ENCODE measurements at places on chromosomes 13 and 19.
A peak's percentile ranks its signal among the peaks of the same experiment; 100 is the strongest.

- no peak for DNase-seq
These were observed 313.4 kb upstream of the DACH1 start for GRCh38 chr13:72180253-72180952.

DNA sequence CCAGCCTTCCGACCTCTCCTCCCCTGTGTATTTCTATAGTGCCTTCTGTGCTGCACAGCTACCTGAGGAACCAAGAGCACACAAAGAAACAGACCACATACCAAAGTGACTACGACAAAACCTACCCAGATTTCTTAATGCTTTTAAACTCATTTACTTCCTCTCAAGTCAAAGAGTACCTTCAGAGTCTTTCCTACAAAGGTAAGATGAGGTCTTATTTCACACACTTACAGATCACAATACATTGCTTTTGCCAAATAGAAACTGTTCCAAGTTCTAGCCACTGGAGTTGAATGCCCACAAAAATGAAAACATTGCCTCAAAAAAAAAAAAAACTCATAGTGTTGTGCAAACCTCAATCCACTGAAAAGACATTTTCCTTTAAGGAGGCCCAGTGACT lies 36.4 kb downstream of the TEX26 start:
- DNase-seq = no peak

DNA sequence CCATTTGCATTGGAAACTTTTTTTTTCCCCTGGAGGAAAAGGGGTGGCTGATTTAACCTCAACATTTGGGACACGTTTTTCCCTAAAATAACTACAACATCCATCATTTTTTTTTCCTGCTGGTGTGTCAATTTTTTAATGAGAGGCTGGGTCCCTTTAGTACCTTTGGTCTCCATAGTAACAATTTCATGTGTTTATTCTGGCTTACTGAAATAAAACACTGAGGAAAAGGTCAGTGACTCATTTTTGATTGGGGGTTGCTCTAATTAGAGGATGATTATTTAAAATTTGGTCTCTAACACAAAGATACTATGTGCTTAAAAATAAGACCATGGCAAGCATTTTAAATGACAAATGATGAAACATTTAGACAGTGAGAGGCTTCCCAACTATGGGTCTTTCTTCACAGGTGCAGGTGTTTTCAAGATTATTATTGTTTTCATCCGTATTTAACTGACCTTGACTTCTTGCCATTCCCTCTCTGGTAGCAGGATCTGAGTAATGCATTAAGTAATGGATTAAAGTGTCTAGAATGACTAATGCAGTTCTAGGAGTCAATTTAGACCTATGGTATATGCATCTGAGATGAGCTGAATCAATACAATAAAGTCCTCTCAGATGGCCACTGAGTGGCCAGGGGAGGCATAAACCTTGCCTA lies 406.4 kb downstream of the KCNRG start:
- no peak for DNase-seq

GRCh38 chr13:85241060-85241459 lies 558.2 kb downstream of the SLITRK6 start:
- DNase-seq = no peak

DNA sequence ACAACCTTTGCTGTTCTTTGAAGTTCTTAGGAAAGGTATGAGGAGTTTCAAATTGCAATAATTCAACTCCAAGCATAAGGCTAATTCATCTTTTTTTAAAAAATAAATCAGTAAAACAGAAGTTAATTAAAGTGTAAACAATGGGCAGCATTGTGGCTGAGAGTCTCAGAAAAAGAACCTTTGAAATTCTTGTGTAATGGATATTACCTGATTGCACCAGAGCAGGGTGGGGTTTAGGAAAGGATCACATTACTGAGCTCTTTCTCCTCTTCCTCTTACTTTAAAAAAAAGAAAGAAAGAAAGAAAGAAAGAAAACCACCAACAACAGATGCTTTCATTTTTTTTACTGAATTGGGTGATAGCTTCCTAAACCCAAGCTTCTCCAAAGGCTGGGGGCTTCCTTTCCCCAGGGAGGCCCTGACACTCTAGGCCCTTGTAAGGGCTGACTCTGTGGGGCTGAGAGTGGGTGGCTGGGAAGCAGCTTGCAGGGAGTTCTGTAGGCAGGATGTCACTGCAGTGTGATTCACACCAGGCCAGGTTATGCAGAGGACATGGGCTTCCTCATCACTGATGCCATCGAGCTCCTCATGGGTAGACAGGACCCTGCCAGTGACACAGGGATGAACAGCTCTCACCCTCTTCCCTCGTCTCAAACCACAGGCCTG lies 564.5 kb downstream of the FGF9 start:
- no peak for DNase-seq

GRCh38 chr19:36041831-36042230 lies 9.2 kb upstream of the CLIP3 start:
- peak; percentile 45 for DNase-seq

- DNase-seq = no peak
These were observed 10.8 kb downstream of the TMEM38A start for GRCh38 chr19:16671652-16672274.

GRCh38 chr19:33227242-33227650 lies 1.6 kb upstream of the SLC7A10 start:
- no peak for DNase-seq

GRCh38 chr19:58279925-58280316 lies 1.2 kb downstream of the ZNF8 start:
- no peak for DNase-seq

- DNase-seq = no peak
These were observed 3.4 kb upstream of the ASPDH start for GRCh38 chr19:50516964-50517703.

GRCh38 chr19:45115809-45116615 lies 23.0 kb downstream of the PPP1R37 start:
- DNase-seq = no peak

GRCh38 chr13:98678741-98679140 lies 73.7 kb downstream of the SLC15A1 start:
- DNase-seq = no peak

GRCh38 chr13:86085890-86086289 lies 286.7 kb upstream of the SLITRK6 start:
- DNase-seq = peak; percentile 1

DNA sequence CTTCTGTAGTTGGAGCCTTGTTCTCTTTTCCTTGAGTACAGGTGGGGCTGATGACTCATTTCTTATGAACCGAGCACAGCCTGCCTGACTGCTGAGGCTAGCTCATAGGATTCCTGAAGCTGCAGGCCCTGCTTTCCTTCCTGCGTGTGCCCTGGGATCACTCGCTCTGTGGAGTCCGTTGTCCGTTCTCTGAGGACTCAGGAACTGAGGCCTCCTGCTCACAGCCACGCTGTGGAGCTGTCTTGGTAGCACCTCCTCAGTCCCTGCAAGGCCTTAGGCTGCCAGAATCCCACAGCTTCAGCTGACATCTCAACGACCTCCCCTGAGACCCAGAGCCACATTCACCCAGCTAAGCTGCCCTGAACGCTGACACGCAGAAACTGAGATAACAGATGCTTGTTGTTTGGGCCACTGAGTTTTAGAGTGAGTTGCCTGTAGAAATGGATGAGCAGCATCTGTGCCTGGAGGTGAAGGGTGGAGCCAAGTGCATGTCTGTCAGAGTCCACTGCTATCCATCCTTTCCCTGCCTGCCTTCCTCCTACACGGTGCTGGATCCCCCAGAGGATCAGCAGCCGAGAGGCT lies 72.9 kb downstream of the ARHGEF7 start:
- no peak for DNase-seq

DNA sequence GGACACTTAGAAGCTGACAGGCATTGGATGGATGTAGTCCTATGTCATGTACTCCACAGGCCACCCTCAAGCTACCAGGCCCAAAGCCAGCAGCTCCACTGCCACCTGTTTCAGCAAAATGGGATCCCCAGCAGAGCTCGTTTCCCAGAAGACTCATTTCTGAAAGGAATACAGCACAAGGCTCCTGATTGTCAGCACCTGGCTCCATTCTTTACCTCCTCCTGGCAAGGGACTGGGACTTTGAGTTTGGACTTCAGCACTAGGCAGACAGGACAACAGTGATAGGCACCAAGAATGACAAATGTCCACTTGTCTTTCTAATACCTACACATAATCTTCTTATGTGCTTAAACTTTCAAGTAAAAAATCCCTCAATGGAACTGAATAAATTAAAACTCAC lies 150.4 kb upstream of the RXFP2 start:
- DNase-seq = no peak

GRCh38 chr13:36907821-36908220 lies 12.2 kb downstream of the SMAD9 start:
- DNase-seq = no peak

GRCh38 chr13:46359714-46360113 lies 27.3 kb downstream of the RUBCNL start:
- DNase-seq = no peak

- DNase-seq = peak; percentile 98
These were observed at the start of gene STARD13 for GRCh38 chr13:33285420-33286124. STARD13 (minus strand) TSS chr13:33285755; CDS start chr13:33285638, 117 bp downstream.

DNA sequence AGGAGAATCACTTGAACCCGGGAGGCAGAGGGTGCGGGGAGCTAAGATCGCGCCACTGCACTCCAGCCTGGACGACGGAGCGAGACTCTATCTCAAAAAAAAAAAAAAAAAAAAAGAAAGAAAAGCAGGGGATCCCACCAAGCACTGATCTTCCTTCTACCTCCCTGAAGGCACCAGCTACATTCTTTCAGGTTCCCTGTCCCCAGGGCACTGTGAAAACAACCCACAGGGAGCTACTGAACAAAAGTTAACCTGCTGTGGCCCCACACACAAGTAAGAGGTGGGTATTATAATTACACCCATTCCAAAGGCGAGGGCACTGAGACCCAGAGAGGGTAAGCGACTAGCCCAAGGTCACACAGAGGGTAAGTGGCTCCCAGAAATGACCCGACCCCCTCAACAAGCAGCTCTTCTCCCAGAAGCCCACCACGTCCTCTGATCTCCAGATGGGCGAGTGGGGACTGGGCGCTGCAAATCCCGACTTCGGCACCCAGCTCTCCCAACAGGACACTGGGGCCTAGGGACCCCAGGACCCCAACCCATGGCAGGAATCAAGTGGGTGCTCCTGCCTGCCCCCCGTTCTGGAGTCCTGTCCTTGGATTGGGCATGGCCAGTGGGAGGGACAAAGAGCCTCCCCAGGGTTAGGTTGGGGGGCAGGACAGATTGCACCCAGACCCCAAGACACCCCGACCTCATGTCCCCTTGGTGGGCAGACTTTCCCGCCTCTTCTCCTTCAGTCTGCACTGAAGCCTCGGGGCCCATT lies 2.4 kb downstream of the LMNB2 start:
- no peak for DNase-seq

- DNase-seq = no peak
These were observed 1618.7 kb downstream of the OLFM4 start for GRCh38 chr13:54647275-54647674.

DNA sequence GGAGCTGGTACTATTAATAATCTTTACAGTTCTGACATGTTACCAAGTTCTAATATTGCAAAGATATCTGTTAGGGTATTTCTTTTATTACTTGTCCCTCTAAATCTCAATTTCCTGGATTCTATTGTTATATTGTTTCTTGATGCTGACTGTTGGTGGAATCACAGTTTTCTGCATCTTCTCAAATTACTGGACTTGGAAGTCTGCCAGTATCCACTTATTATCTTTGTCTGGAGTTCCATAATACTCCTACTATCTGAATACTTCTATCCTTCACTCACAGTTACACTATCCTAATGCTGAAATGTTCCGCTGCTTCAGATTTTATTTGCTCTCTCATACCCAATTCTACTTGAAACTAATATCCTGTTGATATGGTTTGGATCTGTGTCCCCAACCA lies 1985.7 kb upstream of the PRR20A start:
- DNase-seq = peak; percentile 64

- no peak for DNase-seq
These were observed 40.8 kb upstream of the GPR183 start for GRCh38 chr13:99347911-99348451.
